ENCODE measurements at places on chromosomes 3 and 15.

DNA sequence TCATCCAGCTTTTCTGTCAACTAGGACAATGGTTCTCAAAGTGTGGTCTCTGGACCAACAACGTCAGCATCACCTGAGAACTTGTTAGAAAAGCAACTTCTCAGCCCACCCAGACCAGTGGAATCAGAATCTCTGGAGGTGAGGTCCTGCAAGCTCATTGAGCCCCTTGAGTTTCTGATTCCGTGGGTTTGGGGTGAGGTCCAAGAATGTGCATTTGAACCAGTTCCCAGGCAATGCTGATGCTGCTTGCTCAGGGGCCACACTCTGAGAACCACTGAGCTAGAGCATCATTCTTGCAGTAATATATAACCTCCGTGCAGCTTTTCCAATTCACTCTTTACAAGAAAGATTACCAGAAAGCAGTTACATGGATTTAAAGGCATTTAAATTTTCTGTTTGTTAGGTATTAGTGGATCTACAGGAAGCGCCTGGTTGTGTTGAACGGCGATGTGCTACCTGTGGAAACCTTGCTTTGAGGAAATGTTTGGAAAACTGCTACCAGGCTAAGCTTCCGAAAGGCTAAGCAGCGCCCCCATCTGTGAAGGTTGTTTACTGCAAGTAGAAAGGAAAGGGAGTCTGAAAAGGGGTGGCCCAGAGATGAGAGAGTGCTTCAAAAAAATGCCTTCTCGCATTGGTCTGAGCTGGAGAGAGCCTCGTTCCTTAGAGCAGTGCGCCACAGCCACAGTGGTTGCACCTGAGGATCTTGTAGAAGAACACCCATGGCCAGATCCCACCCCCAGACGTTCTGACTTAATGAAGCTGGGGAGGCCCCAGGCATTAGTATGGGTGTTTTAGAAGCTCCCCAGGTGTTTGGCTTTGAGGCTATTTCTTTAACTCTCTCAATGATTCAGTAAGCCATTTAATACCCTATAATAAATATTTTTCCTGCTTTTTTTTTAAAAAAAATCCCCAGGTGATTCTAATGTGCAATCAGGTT is 50.0 kb downstream of the RLBP1 start:
- peak; percentile 19 for DNase-seq

GRCh38 chr15:80823995-80824394 is 44.8 kb downstream of the CEMIP start:
- DNase-seq, result no peak

GRCh38 chr3:11187681-11188080 is 33.4 kb downstream of the HRH1 start:
- no peak for DNase-seq

DNA sequence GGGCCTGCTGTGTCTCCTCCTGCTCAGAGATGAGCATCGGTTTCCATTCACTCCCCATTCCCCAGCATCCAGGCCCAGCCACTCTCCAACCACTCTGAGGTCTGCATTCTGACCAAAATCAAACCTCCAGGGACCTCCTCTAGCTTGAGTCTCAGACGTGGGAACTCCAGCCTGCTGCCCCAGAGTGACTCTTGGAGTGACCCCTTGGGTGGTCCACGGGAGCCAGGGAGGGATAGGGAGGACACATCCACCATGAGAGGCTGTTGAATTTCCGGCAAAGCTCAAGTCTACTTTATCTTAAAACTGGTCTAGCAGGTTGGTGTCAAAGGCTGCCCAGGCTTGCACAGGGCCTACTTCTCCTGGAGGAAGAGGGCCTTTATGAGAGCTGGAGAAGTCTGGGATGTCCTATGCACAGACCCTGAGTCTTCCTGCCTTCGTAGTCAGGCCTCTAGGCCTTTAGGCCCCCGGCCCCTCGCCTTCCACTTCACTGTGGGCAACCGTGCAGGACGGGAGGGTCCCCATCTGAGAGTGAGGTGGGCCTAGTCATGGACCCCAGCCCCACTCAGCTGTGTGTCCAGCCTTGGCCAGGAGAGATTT is 8.9 kb downstream of the CISH start:
- no peak for DNase-seq

DNA sequence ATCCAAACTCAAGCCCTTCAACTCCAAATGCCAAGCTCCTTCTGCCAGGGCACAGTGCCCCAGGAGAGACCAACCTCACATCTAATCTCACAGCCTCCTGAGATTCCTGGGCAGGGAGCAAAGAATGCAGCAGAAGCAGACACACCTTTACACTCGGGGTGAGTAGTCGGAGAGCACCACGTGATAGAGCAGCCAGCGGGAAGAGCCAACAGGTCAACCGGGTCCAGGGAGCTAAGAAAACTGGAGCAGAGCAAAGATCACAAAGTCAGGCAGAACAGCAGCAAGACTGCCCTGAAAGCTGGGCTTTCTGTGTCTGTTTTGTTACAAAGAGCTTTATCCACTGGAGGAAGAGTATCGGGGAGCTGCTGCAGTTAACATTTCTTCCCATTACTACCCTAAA is 4.2 kb downstream of the B3GALNT1 start:
- DNase-seq, result no peak
